ENCODE measurements at places on chromosomes 2 and 18.

DNA sequence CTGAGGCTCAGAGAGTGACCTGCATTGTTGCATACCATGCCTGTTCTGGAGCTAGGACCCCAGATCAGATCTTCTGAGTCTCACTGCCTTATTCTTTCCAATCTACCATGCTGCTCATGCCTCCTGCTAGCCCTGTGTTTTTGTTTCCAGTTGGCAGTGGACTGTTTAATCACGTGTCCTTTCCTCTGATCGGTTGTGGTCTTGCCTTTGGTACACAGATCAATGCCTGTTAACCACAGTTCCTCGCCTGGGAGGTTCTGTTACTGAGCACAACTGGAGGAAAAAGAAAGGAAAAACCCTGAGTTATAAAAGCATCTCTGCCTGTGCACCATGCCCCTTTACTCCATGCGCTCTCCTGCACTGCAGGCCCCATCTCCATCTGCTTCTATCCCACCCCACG lies 329.1 kb downstream of the SETBP1 start:
- no peak for DNase-seq

- no peak for DNase-seq
Observed at GRCh38 chr18:60157810-60158209, 214.8 kb downstream of the MC4R start.

- no peak for DNase-seq
Observed at GRCh38 chr2:204184226-204184625, 247.7 kb downstream of the ICOS start.

DNA sequence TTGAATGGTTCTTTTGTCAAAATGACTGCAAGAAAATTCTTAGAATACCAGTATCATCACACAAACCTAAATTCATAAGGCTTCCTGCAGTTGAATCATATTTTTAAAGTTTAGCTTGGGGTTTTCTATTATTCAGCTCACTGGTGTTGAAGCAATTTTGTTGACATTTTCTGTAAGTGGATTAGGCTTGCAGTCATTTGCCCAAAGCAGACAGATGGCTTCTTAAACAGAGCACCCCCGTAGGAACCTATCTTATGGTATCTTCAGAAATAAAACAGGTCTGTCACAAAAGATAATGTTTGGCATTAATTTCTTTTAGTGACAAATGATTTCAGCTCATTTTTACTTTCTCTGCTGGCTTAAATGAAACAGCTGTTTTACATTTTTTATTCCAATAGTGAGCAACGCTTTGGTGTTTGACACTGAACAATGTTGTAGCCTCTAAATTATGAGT lies 331.1 kb downstream of the PLCL1 start:
- no peak for DNase-seq

- DNase-seq: no peak
Observed at GRCh38 chr2:36409935-36410334, 54.4 kb downstream of the CRIM1 start.

GRCh38 chr18:26459340-26459739 lies 89.0 kb downstream of the KCTD1 start:
- DNase-seq: no peak

DNA sequence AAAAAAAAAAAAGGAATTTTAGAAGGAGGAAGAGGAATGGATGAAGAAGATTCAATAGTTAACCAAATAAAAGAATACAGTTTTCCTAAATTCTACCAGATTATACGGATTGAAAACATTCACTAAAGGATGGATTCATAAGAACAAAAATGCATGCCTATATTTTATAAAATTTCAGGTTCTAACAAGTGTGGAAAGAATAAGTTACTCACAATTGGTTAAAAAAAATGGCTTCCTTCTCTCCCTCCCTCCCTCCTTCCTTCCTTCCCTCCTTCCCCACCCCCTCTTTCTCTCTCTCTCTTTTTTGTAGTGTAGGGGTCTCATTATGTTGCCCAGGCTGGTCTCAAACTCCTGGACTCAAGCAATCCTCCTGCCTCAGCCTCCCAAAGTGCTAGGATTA lies 1.6 kb upstream of the TP53I3 start:
- no peak for DNase-seq

DNA sequence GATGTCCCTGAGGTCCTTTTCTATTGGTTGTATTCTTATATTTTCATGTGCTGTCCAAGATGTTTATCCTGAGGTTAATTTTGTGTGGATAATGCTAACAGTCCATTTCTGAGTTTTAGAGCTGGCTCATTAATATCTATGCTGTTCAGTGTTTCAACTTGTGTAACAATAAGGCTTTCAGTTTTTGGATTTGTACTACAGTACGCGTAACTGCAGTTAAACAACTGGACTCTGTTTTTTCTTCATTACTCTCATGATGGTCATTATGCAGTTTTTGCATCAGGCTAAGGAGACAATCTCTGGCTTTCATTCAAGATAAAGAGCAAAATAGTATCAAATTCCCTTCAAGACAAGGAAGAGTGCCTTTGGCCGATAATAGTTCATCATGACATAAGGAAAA lies 1364.8 kb downstream of the DPP10 start:
- DNase-seq: no peak

DNA sequence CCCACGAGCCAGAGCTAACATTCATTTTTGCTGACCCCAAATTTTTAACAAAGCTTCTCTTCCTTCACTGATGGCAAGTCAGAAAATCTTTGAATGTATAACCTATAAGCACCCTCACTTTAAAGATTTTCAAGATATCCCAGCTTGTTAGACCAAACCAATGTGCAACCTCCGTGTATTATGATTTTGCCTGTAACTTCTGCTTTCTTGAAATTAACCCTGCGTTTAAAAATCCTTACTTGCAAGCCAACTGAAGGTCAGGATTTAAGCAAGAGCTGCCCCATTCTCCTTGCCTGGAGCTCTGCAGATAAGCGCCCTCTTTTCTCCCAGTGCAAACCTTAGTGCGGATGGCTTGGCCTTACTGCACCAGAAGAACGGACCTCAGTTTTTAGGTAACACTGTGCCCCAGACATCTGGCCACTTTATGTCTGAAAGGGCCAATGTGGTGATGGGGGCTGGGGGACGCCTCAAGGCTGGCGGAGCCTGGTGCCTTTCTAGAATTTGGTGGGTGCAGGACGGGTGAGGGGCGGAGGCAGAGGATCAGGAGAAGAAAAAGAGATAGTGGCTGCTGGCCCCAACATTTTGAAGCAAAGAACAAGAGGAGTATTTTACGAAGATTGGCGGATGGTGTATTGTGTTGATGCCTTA lies 805 bp upstream of the TNFRSF11A start:
- DNase-seq: no peak

DNA sequence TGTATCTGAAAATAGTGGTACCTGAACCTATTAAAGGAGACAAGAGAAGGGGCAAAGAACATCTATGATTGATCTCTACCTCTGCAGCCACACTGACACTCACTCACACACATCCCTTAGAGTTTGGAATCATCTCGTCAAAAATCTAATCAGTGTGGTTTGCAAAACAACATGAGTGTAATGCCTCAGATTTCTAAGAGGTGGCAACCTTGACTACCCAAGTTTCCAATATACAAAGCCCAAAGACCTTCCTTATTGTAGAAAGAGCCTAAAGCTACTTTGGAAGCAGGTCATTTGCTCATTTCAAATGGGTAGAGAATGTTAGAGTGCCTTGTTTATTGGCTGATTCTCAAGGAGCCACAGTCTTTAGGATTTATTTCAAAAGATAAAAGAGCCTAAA lies 444.9 kb downstream of the ARHGAP15 start:
- no peak for DNase-seq

DNA sequence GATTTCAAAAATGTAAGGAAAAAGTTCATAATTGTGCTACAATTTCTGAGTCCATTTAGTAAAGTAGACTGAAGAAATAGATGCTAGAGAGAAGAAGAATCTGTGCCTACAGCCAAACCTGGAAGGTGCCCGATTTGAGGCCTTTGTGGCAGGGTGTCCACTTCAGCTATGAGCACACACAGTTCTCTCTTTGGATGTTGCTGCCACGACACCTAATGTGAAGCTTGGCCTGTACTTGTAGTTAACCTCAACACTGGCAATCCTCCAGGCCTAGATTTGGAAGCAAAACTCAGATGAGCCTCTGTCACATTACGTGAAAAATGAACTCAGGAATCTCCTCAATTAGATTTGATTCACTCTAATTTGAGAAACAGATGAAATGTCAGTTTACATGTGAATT lies 90.1 kb upstream of the LRP1B start:
- DNase-seq: no peak

DNA sequence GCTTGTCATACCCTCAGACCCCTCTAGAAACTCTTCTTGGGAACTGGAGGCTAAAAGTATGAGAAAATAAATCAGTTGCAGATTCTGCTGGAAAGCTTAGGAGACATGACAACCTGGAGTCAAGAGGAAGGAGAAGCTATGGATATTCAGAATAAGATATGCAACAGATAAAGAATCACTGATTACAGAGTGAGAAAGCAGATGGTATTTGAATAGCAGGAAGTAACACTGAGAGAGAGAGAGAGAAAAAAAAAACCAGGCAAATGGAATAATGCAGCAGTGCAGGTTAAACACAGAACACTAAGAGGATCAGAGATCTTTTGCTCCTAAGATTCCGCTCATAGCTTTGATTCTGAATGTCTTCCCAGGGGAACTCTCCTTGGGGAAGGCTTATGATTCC lies 1284.1 kb upstream of the NXPH2 start:
- DNase-seq: no peak

- DNase-seq: no peak
Observed at GRCh38 chr2:232411901-232412629, 5.4 kb downstream of the ALPG start.

- no peak for DNase-seq
Observed at GRCh38 chr2:166140475-166140874, 12.7 kb upstream of the SCN1A start.

- no peak for DNase-seq
Observed at GRCh38 chr2:96470636-96471035, 34.5 kb downstream of the NEURL3 start.

- DNase-seq: no peak
Observed at GRCh38 chr18:42530276-42530675, 575.2 kb downstream of the PIK3C3 start.

DNA sequence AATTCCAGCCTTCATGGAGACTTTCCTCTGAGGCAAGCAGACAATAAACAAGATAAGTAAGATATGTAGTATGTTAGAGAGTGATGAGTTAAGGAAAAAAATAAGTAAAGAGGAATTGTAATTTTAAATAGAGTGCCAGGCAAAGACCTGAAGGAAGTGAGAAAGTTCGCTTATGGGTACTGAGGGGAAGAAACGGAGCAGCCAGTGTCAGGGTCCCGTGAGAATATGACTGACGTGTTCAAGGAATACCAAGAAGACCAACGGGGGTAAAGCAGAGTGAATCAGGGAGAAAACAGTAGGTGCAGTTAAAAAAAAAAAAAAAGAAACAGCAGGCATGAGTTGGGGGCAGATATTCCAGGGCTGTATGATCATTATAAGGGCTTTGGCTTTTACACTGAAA lies 45.1 kb downstream of the ARHGEF33 start:
- no peak for DNase-seq

DNA sequence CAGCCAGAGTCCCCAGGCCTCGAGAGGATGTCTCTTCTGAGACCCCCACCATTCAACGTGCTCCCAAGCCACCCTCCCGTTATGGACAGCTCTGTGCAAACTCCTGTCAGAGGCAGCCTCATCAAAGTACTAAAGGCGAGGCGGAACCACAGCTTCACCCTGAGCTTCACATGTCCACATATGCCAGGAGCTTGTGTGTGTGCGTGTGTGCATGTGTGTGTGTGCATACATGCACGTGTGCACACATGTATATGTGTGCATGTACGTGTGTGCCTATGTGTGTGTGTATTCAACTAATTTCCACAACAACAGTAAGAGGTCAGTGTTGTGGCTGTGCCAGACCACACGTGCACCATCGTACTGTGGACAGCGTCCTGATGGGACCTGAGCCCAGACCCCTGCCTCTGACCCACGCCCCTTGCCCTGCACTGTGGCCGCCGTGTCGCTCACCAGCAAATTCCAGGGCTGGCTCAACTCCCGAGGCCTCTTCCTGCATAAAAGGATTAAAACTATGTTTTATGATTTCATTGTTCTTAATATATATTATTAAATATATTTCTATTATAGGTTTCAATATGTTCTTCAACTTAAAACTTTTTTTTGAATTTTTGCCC lies 444.8 kb downstream of the EIPR1 start:
- DNase-seq: no peak

GRCh38 chr2:236888794-236889780 lies 196.6 kb upstream of the COPS8 start:
- DNase-seq: no peak

DNA sequence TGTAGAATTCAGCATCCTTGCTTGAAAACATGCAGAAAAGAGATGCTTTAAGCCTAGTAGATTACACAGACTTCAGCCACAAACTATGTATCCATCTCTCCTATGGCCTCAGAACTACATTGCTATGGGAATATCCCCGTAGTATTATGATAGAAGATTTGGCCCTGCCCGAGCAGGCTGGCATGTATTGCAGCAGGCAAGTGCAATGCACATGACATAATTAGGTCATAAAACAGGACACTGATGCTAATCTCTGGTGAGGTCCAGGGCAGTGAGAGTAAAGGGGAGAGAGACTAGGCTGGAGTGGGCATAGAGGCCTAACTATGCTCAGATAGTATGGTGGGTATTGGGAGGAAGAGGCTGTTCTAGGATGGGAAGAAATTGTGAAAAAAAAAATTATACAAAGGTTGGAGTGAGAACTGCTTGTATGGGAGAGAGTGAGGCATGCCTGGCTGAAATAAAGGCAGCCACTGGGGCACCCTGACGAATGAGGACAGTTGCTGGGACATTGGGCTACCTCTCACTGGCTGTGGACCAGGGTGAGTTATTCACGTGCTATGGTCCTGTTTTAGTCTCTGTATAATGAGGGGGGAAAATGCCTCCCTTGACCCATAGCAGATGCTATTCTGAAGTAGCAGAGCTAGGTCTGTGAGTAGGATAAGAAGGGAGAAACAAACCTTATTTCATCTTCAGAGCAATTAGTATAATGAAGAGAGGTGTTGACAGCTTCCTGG lies 1.6 kb upstream of the PLA2R1 start:
- DNase-seq: no peak

GRCh38 chr2:47065343-47065742 lies 89.8 kb downstream of the STPG4 start:
- DNase-seq: no peak

GRCh38 chr18:8616028-8616401 lies 6.8 kb downstream of the RAB12 start:
- DNase-seq: no peak

DNA sequence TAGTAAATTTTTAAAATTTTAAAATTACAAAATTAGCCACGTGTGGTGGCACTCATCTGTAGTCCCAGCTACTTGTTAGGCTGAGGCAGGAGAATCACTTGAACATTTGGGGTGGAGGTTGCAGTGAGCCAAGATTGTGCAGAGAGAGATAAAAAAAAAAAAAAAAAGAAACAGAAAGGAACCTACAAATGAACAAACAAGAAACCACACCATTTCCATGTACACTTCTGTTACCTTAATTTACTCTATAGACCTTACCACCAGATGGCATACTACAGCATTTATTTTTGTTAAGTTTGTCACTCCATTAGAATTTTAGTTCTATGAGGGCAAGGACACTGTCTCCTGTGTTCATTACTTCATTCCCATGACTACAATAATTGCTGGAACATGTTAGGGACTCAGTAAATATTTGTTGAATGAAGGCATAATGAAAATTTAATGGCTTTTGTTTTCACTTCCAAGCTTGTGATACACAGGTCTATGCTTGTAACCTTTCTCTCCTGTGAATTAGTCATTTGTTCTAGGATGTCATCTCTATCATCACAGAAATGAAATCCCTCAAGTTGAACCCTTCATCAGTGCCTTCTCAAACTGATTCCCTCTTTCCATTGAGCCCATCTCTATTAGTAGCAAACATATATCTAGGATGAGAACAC lies 76.0 kb downstream of the ARHGAP15 start:
- no peak for DNase-seq

- DNase-seq: no peak
Observed at GRCh38 chr2:154507186-154507585, 191.3 kb upstream of the KCNJ3 start.

All from omental fat pad (tissue), 4 donors.